Stimulated activated naive CD4-positive, alpha-beta T cell treated with Interleukin-2 at 50 U/mL for 16 hours (primary cell): ENCODE measurements at places on chromosomes 2 and 18.

DNA sequence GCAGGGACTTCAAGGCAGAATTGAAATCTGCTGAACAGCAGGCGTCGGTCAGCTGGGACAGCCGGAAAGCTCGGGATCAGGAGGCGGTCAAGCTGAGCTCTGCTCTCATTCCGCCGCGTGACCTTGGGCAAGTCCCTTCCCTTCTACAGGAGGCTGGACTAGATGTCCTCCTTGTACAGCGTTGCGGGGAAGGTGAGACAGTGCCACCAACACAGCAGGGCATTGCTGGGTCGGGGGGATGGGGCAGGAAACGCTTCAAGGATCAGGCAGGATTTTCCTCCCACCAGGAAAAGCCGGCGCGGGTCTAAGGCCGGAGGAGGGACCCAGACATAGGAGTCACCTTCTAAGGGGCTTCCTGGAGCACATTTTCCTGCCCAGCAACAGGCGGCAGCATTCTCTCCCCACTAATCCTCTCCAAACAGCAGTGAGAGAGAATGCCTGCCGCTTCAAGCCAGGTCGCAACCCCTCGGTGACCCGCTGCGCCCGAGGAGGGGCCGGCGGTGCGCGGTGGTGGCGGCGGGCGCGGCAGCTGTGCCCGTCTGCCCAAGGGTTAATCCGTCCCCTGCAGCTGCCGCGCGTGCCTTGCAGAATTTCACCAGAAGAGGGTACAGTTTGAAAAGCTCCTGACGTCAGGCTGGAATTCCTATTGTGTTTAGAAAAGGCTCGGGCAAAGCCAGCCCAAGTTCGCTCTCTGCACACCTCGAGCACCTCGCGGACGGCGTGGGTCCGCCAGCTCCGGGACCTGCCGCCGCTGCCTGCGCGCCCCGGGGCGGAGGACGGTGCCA is at the start of gene KCNF1:
TSS of gene KCNF1 (plus strand) at position 644 of the 785 bp plus-strand sequence. CDS start 493 bp downstream, outside the sequence.
- no peak for DNase-seq

- no peak for DNase-seq
Observed at GRCh38 chr2:76642129-76642528, 880.0 kb downstream of the LRRTM4 start.

GRCh38 chr2:152097290-152097800 is 1.5 kb downstream of the CACNB4 start:
- DNase-seq = no peak

DNA sequence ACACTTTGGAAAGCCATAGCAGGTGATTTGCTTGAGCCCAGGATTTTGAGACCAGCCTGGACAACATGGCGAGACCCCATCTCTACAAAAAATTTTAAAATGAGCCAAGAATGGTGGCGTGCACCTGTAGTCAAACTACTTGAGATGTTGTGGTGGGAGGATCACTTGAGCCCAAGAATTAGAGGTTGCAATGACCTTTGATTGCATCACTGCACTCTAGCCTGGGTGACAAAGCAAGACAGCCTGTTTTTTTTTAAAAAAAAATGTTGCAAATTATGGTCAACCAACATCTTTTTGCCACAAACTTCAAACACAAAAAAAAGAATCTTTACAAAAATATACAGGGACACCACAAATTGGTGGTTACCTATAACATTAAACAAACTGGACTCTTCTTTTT is 40.3 kb downstream of the MEX3C start:
- DNase-seq = no peak

DNA sequence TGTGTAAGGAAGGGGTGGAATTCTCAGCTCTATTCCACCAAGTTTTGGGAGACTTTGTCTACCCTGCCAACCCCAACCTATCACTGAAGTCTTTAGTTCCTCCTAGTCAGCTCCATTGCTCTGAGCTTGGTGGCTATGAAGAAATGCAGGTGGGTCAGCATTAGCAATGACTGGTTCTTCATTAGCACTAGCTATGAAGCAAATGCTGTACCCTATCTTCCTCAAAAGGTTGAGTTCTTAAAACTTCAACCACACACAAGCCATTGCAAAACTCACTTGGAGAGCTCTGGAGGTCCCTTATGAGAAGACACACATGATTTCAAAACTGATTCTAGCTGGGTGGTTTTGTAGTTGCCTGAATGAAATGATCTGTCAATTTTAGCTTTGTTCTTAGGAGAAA is 193.8 kb downstream of the IKZF2 start:
- DNase-seq = no peak

GRCh38 chr2:100283724-100284501 is 38.4 kb downstream of the LONRF2 start:
- DNase-seq = no peak
